Activated naive CD4-positive, alpha-beta T cell treated with anti-CD3 and anti-CD28 coated beads, Interleukin-2, amount 50 U/mL, for 72 hours (primary cell): ENCODE measurements at places on chromosomes 5 and 9. TPM values are rescaled to one million over a fixed set of nuclear protein-coding genes. Genes with fewer than 3 reads are reported as not detected.

- DNase-seq, result no peak
Observed at GRCh38 chr5:37567566-37567965, 188.4 kb downstream of the WDR70 start.

DNA sequence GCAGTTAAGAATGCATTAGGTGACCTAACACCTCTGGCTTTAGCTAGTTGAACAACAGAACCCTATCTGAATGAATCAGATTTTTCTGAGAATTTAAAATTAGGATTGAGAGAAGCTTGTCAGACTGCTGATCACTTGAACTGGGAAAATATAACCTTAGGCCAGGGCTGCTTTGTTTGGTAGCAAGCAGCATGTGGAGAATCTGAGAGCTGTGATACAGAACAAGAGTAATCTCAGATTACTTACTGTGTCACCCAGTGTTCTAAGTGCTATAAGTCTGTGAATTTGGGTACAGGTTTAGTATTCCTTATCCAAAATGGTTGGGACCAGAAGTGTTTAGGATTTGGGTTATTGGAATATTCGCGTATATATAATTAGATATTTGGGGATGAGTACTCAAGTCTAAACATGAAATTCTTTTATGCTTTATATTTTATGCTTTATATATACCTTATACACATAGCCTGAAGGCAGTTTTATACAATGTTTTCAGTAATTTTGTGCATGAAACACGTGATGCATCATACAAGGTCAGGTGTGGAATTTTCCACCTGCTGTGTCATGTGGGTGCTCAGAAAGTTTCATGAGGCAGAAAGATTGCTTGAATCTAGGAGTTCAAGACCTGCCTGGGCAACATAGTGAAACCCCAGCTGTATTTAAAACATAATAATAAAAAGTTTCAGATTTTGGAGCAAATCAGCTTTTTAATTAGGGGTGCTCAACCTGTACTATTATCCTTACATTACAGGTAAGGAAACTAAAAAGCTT is 8.3 kb upstream of the CHD1 start:
- no peak for DNase-seq

GRCh38 chr5:179170606-179171005 is 110.4 kb downstream of the ZNF354C start:
- no peak for DNase-seq

The LHX3 gene
- total RNA-seq, result 0.11 TPM

GRCh38 chr9:65449423-65449822 is 164.4 kb upstream of the FOXD4L5 start:
- no peak for DNase-seq

The GPR21 gene
- 0.23 TPM for total RNA-seq

DNA sequence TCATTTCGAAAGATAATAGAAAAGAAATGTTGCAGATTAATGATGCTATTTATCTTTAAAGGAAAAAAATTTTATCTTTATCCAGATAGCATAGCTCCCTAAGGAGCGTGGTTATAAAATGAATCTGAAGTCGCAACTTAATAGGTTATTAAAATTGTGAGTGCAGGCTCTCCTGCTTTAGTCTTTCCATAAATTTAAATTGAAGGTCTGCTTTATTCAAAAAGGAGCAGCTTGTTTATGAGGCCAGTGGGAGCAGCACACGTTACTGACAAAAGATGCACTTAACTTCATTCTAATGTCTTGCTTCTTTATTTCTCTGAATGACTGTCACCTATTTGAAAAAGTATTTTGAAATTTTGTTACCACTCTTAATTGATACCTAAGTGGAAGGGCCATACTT is 95.0 kb downstream of the ZCCHC7 start:
- no peak for DNase-seq

- no peak for DNase-seq
Observed at GRCh38 chr9:79731171-79731890, 159.6 kb downstream of the TLE4 start.

The LRRC70 gene
- total RNA-seq, result 2.1 TPM

The IL3 gene
- not detected for total RNA-seq

The FAM151B gene
- 0.52 TPM for total RNA-seq

- DNase-seq, result no peak
Observed at GRCh38 chr9:34572628-34573027, 16.9 kb downstream of the CNTFR start.

- no peak for DNase-seq
Observed at GRCh38 chr5:175471196-175471595, 7.2 kb upstream of the SFXN1 start.

The ANKRD55 gene
- 6.4 TPM for total RNA-seq

The PAPPA gene
- 0.37 TPM for total RNA-seq

DNA sequence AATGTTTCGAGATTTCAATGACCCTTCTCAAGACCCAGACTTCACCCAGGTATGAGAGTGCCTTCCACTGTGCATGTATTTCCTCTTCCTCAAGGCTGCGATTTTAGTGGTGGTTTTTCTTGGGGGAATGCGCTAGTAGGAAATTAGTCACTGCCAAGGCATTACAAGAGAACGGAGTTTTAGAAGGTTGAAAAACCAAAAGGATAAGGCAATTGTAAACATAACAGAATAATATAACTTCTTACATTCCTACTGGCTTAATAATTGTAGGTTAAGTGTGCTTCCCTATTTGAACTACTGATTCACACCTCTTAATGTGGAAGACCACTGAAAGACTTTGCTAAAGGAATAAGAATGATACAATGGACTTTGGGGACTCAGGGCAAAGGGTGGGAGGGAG is 38.9 kb downstream of the ACO1 start:
- DNase-seq, result no peak

DNA sequence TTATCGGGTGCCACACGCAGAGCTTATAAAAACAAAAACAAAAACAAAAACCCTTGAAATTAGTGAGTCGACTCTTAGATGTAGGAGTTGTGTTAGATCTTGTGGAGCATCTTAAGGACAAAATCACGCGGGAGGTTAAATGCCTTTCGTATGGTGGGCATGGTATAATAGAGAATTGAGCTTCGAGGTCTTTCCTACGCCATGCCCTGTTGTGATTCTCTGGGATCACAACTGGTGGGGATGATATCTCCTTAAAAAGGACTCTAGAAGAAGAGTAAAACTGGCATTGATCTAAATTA is 773 bp upstream of the ELL2 start:
- no peak for DNase-seq

DNA sequence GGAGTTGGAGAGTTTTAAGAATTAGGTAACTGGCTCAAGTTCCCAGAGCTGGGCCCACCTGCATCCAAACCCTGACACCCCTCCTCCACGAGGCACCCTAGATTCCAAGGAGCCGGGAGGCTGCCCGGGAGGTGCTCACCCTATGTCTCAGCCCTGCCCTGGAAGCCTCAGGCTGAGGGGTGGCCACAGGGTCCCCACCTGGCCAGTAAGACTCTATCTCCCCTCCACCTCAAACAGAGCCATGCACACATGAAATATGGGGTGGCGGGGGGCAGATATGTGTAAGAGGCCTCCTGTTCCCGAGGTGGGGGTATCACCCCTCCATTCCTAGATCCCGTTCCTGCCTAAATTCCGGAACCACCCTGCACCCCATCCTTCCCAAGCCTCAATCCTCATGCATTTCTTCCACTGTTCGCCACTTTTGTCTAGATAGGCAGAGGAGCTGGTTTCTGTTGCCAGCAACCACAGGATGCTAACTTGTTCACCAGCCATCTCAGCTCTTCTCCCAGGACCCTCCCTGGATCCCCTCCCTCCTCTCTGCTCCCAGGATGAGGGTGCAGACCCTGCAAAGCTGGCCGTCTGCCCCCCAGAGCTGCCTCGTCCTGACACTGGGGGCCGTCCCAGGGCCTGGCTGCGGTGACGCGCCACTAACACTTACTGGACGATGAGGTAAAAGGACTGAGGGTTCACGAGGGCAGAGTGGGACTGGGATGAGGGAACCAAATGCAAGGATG is 44.1 kb downstream of the COL23A1 start:
- DNase-seq, result no peak

DNA sequence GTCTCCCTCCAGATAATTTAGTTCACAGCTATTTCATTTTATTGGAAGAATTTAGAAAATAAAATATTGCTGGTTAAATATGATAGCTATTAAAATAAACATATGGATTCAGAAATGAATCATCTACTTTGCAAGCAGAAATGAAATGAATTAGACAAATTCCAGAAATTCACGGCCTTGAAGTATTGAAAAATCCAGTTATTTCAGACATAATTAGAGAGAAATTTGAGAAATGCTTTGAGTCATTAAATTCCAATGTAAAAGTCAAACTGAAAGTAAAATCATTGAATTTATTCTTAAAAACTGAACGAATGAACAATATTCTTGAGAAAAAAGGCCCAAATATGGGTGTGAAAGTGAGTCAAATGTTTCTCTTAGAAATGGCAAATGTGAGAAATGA is 632.6 kb upstream of the EDIL3 start:
- no peak for DNase-seq

GRCh38 chr9:72907421-72907820 is 45.4 kb downstream of the ALDH1A1 start:
- DNase-seq, result no peak

- no peak for DNase-seq
Observed at GRCh38 chr9:72539824-72540347, 18.5 kb downstream of the TMC1 start.

GRCh38 chr9:97940233-97940632 is 2.3 kb upstream of the HEMGN start:
- no peak for DNase-seq

GRCh38 chr5:106241409-106241808 is 1429.3 kb downstream of the EFNA5 start:
- no peak for DNase-seq

DNA sequence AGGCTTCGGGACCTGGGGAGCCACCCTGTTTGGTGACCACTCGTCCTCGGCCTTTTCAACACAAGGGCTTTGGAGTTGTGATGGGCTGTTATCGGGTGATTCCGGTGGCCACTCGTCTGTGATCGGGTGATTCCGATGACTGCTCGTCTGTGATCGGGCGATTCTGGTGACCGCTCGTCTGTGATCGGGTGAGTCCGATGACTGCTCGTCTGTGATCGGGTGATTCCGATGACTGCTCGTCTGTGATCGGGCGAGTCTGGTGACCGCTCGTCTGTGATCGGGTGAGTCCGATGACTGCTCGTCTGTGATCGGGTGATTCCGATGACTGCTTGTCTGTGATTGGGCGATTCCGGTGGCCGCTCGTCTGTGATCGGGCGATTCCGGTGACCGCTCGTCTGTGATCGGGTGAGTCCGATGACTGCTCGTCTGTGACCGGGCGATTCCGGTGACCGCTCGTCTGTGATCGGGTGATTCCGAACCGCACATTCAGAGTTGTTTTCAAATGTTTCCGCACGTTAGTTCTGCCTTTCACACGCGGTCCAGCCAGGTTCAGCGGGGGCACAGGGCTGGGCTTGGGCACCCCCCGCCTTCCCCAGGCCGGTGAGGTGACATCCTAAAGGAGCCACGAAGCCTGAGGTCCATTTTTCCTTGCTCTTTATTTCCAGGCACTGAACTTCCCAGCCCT is 30.3 kb downstream of the TPPP start:
- peak; percentile 37 for DNase-seq

DNA sequence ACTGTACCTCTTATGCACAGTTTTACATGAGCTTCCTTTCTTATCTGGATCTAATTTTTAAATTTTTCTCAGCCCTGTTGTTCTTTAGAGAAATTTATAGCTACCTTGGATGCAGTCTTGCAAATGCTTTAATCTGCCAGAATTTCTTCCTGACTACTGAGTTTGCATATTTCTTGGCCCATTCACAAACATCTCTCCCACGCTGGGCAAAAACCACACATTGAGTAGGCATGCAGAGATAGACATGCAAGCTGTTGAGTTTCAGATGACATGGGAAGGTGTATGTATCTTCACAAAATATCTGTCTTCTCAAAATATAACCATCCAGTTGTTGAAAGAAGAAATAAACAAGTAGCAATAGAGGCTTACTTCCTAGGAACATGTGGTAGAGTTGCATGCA is 101.2 kb downstream of the PARP8 start:
- no peak for DNase-seq

DNA sequence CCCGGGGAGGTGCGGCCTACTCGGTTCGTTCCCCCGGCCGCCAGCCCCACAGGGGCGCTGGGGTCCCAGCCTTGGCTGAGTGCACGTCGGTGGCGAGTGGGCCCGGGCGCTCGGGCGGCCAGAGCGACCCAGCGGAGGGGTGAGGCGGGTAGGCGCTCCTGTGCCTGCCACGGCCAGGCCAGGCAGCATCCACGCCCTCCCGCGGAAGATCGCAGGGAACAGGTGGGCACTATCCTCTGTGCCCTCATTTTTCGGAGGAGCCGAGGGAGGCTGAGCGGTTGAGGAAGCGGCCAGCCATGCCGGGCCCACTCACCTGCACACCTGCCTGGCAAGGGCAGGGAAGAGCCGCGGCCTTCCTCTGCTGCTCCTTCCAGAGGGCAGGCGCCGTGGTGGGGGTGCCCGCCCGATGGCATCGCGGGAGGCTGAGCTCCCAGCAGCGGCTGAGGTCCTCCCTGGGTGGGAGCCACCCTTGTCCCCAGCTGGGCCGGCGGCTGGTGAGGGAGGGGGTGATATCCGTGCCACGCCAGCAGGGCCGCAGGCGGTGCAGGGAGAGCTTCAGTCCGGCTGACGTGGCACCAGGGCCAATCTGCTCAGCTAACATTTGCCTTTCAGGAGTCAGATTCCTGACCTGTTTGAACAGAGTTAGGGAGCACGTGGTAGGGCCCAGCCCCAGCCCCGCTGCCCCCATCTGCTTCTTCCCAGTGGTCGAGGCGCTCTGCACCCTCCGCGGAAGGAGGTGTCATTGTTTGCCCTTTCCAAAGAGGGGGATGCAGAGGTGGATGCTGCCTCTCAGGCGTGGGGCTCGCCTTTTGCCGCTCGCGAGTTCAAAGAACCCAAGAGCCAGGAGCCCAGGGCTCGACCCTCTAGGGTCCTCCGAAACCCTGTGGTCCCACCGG is 1.6 kb upstream of the SEC16A start:
- DNase-seq, result peak; percentile 21

The ZFP2 gene
- 0.56 TPM for total RNA-seq
